ENCODE measurements at places on chromosomes 1 and 21.

- no peak for DNase-seq
Measured at GRCh38 chr1:100611086-100611485, 73.1 kb downstream of the GPR88 start.

DNA sequence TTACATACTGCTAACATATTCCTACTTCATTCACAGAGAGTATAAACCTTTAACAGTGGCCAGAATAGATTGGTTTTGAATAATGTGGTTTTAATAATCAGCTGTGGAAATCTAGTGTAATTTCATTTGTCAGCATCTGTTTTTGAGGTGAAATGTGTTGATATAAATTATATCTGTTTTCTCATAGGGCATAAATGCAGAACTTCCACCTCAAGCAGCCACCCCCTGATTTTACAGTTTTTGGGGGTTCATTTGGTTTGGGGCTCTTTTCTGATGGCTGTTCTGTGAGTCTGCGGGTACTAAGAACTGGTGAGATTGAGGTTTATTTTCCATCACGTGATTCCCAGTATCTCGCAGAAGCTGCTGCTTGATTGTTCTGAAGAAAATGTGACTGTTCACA is 23.2 kb downstream of the EDARADD start:
- DNase-seq = no peak

DNA sequence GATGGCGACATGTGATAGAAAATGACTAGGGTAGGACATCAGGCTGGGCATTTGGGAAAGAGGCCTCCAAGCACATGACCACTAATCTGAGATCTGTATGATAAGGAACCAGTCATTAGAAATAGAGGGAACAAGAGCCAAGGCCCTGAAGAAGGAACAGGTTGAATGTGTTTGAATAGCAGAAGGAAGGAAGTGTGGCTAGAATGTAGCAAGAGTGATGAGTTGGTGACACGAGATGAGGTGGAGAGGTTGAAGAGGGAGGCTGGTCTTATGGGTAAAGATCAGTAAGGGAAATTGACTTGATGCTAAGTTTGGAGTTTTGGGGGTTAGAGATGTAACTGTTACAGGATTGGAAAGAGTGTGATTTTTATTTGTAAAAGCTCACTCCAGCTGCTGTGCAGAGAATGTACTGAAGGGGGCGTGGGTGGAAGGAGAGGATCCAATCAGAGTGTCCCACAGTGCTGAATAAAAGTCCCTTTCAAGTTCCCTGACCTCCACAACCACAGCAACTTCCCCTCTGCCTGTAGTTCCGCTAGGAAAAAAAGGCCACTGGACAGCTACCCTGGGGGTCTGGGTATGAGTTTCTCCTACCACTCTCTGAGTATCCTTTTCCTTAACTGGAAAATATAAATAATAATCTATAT is 295.0 kb downstream of the OMA1 start:
- DNase-seq = no peak

GRCh38 chr1:116697548-116698243 is 30.2 kb upstream of the IGSF3 start:
- no peak for DNase-seq

DNA sequence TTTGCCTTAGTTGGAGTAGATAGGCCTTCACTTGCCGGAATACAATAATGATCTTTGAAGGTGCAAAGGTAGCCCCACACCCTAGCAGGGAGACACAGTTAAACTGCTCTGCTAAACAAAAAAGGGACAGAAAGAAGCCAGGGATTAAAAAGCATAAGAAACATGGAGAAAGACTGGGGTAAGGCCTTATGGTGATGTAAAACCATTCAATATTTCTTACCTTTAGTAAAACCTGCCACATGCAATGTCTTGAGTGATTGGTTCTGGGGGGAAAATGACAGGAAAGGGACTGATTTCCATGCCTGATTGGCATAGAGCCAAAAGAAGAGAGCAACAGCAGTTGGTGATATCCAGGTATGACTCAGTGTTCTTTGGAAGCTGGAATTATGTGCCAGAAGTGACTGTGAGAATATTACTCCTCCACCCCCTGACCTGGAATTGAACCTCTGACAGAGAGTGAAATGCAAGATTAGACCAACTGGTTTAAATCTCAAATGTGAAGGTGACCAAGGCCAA is 8.1 kb downstream of the DNASE2B start:
- DNase-seq = no peak

DNA sequence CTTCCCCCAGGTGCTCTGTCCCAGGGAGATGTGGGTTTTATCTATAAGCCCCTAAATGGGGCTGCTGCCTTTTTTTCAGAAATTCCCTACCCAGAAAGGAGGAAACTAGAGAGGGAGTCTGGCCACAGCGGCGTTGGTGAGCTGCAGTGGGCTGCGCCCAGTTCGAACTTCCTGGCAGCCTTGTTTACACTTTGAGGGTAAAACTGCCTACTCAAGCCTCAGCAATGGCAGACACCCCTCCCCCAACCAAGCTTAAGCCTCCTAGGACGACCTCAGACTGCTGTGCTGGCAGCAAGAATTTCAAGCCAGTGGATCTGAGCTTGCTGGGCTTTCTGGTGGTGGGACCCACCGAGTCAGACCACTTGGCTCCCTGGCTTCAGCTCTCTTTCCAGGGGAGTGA is 46.2 kb upstream of the PAPPA2 start:
- DNase-seq = no peak

DNA sequence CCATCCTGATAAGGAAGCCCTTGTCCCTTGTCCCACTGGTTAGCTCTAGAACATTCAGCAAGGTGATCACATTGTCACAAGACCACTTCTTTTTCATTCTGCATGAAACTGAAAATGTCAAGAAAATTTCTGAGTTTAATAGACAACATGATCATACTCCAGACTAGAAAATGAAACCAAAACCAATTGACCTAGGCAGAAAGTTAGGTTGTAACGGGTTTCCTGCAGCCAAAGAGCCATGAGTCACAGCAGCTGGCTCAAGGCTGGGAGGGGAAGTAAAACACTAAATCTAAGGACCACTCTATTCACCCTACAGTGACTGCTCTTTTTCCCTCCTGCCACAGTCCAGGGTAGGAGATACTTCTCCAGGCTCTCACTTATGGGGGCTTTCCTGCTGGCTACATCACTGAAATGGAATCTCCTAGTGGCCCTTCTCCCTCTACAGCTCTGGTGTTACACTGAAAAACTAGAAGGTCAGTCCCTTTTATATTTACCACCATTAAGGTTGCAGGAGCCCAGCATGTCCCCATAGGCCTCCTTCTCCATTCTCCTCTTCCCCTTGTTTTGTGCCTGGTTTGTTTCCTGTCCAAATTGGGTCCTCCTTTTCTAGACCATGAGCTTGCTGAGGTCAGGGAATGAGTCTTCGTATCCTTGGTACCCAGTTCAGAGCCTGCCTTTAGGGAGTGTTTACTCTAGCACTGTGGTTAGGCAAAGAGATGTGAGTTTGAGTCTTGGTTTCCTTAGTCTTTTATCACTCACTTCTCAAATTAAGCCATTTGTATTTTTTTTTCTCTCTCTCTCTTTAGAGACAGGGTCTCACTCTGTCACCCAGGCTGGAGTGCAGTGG is 236.5 kb upstream of the JUN start:
- DNase-seq = no peak

- no peak for DNase-seq
Measured at GRCh38 chr1:168827557-168827956, 98.6 kb upstream of the DPT start.

DNA sequence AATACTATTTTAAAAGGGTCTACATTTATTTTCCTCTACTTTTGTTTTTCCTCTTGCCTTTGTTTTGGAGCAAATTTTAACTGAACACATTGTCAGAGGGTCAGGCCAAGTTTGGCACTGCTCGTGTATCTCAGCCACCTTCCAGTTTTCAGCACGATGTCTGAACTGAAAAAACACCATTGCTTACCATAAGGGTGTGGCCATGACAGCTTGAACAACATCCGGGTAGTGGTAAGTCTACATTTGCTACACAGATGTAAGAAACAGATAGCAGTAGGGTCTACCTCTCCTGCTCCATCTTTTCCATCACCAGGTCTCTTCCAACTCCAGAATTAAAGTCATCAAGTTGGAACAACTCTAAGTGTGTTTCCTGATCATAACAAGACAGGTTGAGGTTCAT is 4.2 kb downstream of the HIVEP3 start:
- no peak for DNase-seq

GRCh38 chr1:54610048-54610447 is 13.3 kb downstream of the FAM151A start:
- no peak for DNase-seq

- no peak for DNase-seq
Measured at GRCh38 chr1:7683521-7683920, 87.6 kb upstream of the VAMP3 start.

- no peak for DNase-seq
Measured at GRCh38 chr1:185409763-185410528, 92.9 kb upstream of the IVNS1ABP start.

- no peak for DNase-seq
Measured at GRCh38 chr1:212777151-212777550, 14.4 kb downstream of the NSL1 start.

- no peak for DNase-seq
Measured at GRCh38 chr1:227753999-227754711, 18.9 kb downstream of the SNAP47 start.

- no peak for DNase-seq
Measured at GRCh38 chr1:117058810-117059209, 1.3 kb upstream of the TTF2 start.

DNA sequence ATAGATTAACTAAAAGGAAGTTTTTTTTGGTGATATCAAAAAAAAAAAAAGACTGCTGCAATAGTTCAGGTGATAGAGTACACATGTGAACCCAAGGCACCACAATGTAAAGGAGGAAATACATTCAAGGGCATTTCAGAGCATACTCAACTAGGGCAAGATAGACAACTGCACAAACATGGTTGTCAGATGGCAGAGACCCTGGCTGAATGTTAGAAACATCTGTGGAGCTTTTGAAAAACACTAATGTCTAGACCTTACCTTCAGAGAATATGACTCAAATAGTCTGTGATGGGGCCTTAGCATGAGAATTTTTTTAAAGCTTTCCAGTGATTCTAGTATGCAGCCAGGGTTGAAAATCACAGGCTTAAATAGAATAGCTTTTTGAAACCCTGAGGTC is 173.6 kb downstream of the VAV3 start:
- DNase-seq = no peak

DNA sequence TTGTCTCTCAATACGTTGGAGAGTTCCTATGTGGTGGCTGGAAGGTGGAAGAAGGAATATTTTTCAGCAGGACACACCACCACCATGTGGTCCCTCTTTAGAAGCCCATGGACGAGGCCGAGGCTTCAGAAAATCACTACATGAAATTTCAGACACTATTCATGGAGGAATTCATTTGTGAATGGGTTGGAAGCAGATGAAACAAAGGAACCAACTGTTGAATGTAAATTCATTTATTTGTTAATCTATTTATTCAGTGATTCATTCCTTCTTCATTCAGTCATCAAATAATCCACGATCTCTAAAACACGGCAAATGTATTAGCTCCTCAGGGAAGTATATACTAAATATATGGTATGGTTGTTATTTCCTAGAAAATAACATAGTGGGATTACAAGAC is 12.2 kb downstream of the SLC35F3 start:
- no peak for DNase-seq

- no peak for DNase-seq
Measured at GRCh38 chr1:107536266-107536665, 395.4 kb downstream of the NTNG1 start.

DNA sequence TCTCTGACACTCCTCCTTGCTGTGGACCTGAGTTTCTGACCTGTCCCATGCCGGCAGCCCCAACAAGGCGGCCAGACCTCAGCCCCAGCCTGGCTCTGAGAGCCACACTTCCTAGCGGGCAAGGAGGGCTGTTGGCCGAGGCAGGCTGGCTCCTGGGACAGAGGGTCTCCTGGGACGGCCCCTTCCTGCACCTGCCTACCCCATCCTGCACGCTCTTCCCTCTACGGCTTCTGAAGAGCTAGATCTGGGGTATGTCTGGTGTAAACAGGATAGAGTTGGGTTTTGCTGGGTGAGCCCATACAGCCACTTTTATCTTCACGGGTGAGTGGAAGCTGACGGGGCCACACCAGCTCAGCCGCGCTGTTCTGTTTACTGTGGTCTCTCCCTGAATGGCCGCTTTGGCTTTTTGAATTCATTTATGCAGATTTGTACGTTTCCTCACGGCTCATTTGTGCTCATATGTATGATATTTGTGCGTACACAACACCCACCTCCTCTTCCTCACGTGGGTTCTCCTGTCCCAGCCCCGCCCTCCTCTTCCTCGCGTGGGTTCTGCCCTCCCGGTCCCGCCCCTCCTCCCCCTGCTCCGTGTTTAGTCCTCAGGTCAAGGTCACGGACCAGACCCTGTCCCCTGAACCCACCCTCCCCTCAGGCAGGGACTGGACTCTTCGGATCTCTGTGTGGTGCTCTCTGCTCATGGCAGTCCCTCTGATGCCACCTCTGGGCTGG is 34.7 kb upstream of the POFUT2 start:
- DNase-seq = no peak

DNA sequence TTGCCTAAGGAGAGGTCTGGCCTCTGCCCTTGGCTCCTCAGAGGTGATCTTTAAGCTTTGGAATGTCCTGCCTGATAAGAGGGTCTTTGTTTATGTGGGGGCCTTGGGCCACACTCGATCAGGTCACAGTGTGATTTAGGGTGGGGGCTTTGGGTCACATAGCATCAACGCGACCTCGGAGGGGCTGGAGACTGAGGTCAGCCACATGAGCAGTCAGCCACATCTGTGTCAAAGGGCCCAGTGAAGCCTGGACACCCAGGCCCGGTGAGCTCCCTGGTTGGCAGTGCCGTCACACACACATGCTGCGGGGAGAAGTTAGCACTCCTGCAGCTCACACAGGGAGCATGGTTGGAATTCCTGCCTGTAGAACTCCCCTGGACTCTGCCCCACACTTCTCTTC is 345.0 kb downstream of the NPHP4 start:
- no peak for DNase-seq

DNA sequence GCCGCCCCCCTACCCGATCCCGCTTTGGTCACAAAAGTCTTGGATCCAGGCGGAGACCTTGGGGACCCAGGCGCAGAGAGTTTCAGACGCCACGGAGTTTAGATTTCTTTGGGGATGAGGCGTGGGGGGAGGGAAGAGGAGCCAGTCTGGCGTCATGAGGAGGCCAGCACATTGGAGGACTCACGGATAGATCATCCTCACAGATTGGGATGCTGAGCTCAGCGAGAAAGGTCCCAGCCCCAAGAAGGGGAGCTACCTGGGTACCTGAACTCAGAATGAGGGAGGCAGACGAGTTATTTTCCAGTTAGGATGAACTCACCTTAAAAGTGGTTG is 393 bp downstream of the ELAPOR1 start:
- no peak for DNase-seq

GRCh38 chr1:117324357-117324756 is 42.9 kb upstream of the MAN1A2 start:
- no peak for DNase-seq

- DNase-seq = no peak
Measured at GRCh38 chr1:172536256-172536655, 3.3 kb downstream of the SUCO start.

GRCh38 chr1:118381197-118381869 is 196.3 kb upstream of the SPAG17 start:
- no peak for DNase-seq

- no peak for DNase-seq
Measured at GRCh38 chr1:152313970-152314369, 11.1 kb downstream of the FLG start.

Measured in stimulated activated CD4-positive, alpha-beta T cell treated with anti-CD3 and anti-CD28 coated beads, TNF-alpha, amount 100 ng/mL, for 48 hours (primary cell).